Activated CD8-positive, alpha-beta memory T cell treated with anti-CD3 and anti-CD28 coated beads, Interleukin-2, amount 10 ng/mL, durations not matched to agents 7 days and 5 days (primary cell): ENCODE measurements at places on chromosomes 1 and 21. TPM values are rescaled to one million over a fixed set of nuclear protein-coding genes. Genes with fewer than 3 reads are reported as not detected.

- H3K27ac ChIP-seq: no peak overlapping the region
- no peak overlapping the region for H3K4me3 ChIP-seq
- no peaks in the 10 kb centered on the region for H3K36me3 ChIP-seq
- H3K27me3 ChIP-seq: no peaks in the 10 kb centered on the region
These were observed 238.1 kb downstream of the LRRC40 start for GRCh38 chr1:69967245-69967766.

DNA sequence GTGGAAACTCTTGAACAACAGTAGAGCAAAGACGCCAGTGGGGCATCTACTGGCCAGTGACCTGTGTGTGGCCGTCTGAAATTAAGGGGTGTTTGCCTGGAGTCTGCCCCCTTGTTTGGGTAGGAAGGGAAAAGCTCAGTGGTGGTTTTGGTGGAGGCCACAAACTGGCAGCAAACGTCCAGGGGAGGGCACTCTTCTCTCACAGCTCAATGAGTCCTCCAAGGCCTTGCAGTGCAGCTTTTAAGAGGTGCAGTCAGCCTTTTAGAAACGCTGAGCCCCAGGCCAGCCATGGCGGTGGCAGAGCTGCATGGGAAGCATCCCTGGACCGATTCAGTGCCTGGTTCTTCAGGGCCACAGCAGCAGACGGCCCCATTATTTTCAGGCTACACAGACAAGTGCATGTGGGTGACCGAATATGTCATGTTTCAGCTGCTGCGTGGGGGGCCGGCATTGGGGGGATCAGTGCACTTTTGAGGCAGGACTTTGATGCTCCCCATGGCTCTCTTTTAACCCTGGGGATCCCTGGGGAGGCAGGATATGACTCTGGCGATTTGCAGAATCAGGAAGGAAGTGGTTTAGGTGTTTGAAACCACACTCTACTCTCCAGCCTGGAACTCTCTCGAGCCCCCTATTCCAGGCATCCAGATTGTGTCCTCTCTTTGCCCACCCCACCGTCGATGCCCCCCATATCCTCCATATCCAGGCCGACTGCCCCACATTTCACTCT is 414.0 kb downstream of the PRDM2 start:
- no peak overlapping the region for H3K4me3 ChIP-seq
- peaks cover 7% of the 10 kb centered on the region for H3K4me1 ChIP-seq
- H3K27ac ChIP-seq: no peak overlapping the region
- no peaks in the 10 kb centered on the region for H3K27me3 ChIP-seq

DNA sequence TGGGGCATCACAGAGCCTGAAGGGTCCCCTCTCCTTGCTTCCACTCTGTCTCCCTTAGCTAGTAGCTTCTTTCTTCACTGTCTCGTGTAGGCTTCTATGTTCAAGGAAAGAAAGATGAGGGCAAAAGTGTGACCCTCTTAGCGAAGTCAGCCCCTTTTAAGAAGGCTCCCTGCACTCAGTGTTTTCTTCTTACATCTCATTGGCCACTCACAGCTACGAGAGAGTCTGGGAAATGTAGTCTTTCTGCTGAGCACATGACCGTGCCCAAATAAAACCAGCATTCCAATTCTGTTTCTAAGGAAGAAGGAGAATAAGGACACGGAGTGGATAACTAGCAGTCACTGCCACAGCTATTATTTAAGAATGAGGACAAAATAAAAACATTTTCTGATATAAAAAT is 104.9 kb upstream of the TNR start:
- no peak overlapping the region for H3K4me3 ChIP-seq
- H3K27me3 ChIP-seq: peaks cover 15% of the 10 kb centered on the region
- H3K4me1 ChIP-seq: no peaks in the 10 kb centered on the region
- no peak overlapping the region for H3K27ac ChIP-seq
- DNase-seq: no peak
- H3K36me3 ChIP-seq: no peaks in the 10 kb centered on the region

DNA sequence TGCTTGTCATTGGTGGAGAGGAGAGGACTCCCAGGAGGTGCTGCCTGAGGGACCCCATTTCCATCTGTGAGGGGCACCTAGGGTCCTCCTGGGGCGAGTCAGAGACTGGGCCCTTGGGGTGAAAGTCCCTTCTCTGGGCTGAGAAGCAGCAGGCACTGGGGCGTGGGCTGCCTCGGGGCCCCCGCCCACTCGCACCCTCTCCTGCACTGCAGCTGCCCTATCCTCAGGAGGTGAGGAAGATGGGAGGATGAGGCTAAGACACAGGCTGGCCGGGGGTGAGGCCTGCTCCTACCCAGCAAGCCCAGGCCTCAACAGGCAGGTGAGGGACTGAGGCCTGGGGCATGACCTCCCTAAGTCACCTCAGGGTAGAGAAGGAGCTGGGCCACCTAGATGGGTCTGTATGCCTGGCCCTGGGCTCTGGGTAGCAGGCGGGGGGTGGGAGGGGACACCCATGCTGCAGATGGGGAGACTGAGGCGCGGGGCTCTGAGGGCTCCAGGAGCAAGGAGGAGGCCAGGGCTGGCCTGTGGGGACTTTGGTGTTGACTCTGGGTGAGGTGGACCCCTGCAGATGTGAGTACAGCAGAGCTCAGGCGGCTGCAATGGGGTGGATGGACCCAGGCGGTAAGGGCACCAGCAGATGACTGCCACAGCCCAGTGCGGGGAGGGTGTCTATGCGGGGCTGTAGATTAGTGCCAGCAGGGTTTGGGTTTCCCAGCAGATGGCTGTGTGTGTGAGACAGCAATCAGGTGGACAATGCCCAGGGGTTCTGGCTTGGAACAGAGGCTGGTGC is 10.4 kb upstream of the ZNF669 start:
- H3K4me1 ChIP-seq: peaks cover 6% of the 10 kb centered on the region
- peaks cover 27% of the 10 kb centered on the region for H3K27me3 ChIP-seq
- H3K36me3 ChIP-seq: peaks cover 5% of the 10 kb centered on the region
- H3K4me3 ChIP-seq: no peak overlapping the region
- DNase-seq: no peak

DNA sequence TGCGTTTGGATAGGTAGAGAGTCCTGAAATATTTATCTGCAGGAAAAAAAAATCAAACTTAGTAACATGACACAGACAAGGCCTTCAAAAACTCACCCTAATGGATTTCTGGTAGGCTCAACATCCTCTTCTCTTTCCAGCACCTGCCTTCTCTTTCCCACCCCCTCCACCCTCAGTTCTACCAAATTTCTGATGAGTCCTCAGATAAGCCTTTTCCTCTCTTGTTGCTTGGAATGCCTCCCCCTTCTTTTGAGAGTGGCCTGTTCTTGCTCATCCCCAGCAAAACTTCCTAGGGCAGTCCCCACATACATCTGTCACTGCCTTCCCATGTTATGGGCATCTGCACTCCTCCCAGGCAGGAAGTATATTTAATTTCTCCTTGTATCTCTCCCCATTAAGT is 7.6 kb upstream of the LBR start:
- H3K4me3 ChIP-seq: no peak overlapping the region
- H3K4me1 ChIP-seq: peaks cover 3% of the 10 kb centered on the region
- peaks cover 5% of the 10 kb centered on the region for H3K27me3 ChIP-seq

GRCh38 chr1:165849353-165850133 is 22.1 kb downstream of the UCK2 start:
- H3K27ac ChIP-seq: no peak overlapping the region
- no peak overlapping the region for H3K4me3 ChIP-seq
- H3K27me3 ChIP-seq: no peaks in the 10 kb centered on the region
- peaks cover 66% of the 10 kb centered on the region for H3K4me1 ChIP-seq
- H3K36me3 ChIP-seq: peaks cover 8% of the 10 kb centered on the region

DNA sequence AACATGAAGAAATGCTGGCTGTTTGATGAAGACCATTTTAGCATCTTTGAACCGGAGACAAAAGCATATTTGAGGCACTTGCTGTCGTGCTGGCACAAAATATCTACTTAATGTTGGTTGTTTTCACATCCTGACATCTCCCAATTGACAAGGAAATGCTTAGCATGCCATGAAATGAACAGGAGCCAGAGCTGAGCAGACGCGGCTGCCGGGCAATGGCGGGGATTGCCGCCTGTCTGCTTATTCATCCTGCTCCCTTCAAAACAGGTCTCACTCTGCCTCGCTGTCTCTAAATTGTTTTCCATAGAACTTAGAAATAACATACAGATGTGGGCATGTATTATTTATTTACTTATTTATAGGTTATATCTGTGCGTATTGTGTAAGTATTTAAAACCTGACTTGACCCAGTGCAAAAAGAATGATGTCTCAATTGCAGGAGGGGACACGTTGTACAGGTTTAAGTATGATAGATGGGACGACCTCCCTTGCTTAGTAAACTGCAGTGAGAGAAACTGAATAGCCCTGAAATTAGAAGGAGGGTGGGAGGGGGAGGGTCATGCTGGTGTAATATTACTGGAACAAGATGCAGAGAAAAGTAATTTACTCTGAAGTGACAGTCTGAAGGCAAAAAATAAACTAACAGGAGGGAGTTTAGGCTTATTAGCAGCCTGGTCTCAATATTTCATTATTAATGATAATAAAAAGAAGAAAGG is 590.4 kb upstream of the PLXNA2 start:
- no peaks in the 10 kb centered on the region for H3K4me1 ChIP-seq
- no peak overlapping the region for H3K4me3 ChIP-seq
- H3K27ac ChIP-seq: no peak overlapping the region
- DNase-seq: no peak
- no peaks in the 10 kb centered on the region for H3K27me3 ChIP-seq

DNA sequence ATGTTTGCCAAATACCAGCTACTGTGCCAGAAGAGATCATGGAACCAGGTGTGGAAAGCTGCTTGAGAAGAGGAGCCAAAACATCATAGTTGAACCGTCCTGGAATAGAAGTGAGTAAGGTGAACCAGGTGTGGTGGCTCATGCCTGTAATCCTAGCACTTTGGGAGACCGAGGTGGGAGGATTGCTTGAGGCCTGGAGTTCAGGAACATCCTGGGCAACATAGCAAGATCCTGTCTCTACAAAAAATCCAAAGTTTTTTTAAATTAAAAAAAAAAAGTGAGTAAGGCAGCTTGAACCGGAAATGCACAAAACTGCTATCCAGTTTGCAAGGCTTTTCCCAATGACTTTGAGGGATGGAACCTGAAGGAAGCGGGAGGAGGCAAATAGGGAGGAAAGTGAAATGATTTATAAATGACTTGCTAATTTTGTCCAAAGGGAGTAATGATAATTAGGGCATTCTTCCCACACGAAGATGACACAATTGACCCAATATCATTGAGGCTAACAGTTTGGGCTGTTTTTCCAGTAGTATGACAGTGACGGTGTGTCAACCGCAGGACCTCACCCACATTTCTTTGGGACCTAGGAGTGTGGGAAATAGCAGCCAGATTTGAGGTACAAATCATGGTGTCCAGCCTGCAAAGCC is 1.5 kb upstream of the CNN3 start:
- peaks cover 2% of the 10 kb centered on the region for H3K36me3 ChIP-seq
- peaks cover 48% of the 10 kb centered on the region for H3K27me3 ChIP-seq
- H3K4me1 ChIP-seq: peaks cover 9% of the 10 kb centered on the region
- H3K4me3 ChIP-seq: no peak overlapping the region

DNA sequence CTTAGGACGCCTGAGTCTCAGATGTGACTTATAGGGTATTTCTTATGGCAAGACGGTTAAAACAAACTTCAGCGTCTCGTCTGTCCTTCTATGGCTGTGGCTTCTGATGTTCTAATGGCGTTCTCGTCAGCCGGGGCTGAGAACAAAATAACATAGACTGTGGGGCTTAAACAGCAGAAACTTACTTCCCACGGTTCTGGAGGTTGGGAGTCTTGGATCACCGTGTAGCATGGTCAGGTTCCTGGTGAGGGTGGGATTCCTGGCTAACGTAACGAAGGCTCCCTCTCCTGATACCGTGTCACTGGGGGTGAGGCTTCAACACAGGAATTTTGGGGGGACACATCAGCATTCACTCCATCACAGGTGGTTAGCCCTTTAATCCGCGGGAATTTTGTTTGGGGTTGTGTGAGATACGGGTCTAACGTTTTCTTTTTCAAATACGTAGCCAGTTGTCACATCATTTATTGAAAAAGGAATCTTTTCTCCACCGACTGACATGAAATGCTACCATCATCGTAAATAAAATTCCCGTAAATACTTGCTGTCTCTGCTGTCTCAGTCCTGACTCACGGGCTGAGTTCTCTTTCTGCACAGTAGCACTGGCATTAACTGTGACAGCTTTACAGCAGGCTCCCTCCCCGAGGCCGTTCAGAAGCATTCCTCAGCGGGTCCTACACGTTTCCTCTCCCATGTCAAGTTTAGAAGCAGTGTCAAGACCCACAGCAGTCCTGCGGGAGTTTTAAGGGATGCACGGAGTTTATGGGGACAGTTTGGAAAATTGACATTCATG is 8.1 kb upstream of the POFUT2 start:
- H3K36me3 ChIP-seq: no peaks in the 10 kb centered on the region
- H3K4me3 ChIP-seq: no peak overlapping the region
- H3K27me3 ChIP-seq: peaks cover 5% of the 10 kb centered on the region
- DNase-seq: peak; percentile 33
- H3K27ac ChIP-seq: no peak overlapping the region
- peaks cover 13% of the 10 kb centered on the region for H3K4me1 ChIP-seq

- H3K27me3 ChIP-seq: peaks cover 5% of the 10 kb centered on the region
- no peaks in the 10 kb centered on the region for H3K36me3 ChIP-seq
- H3K27ac ChIP-seq: no peak overlapping the region
- H3K4me3 ChIP-seq: no peak overlapping the region
- DNase-seq: no peak
These were observed 106.5 kb upstream of the SLC44A3 start for GRCh38 chr1:94713472-94714141.

DNA sequence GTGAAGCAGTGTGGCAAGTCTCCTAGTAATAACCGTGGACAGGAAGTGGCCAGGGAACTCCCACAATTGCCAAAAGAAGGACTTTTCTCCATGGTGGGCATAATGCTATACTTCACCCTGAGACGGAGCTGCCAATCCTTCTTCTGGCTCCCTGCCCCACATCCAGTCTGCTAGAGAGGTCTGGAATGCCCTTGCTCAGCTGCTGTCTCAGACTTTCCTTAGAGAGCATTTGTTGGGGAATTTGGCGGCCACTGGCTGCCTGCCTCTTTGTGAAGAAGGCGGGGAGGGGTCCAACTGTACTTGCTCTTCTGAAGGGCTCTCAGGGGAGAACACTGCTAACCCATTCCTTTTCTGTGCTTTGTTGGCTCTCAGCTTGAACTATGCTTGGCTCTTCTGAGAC is 123.7 kb upstream of the EDN2 start:
- H3K27ac ChIP-seq: no peak overlapping the region
- no peak for DNase-seq
- no peaks in the 10 kb centered on the region for H3K4me1 ChIP-seq
- no peak overlapping the region for H3K4me3 ChIP-seq
- H3K27me3 ChIP-seq: no peaks in the 10 kb centered on the region

DNA sequence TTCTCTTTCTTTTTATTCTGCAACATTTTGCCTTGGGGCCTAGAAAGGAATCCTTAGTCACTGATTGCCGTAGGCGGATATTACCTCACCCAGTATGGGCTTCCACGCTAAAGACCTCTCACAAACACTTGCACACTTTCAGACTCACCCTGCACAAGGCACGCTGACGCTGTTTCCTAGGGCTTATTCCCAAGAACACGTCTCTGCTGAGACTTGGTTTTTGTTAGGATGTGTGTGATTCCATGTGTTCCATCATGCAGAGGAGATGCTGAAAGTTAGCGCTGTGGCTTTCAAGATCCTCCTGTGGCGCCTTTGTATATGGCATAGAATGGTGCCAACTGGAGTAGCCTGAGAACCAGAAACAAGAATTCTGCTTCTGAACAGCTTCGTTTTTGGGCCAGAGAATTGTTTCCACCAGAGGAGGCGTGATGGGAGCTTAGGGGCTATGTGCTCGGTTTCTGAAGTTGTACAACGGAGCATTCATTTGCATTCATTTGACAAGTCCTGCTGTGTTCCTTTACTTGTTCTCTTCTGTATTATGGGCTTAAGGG is 297.0 kb downstream of the DISC1 start:
- DNase-seq: no peak
- H3K36me3 ChIP-seq: peaks cover 4% of the 10 kb centered on the region
- peaks cover 22% of the 10 kb centered on the region for H3K4me1 ChIP-seq
- H3K27ac ChIP-seq: no peak overlapping the region
- no peak overlapping the region for H3K4me3 ChIP-seq
- no peaks in the 10 kb centered on the region for H3K27me3 ChIP-seq

CRNN gene
- total RNA-seq: not detected

RGS8 gene
- not detected for total RNA-seq
